Stimulated activated CD4-positive, alpha-beta T cell treated with anti-CD3 and anti-CD28 coated beads, TNF-alpha, amount 100 ng/mL, for 24 hours (primary cell): ENCODE measurements at places on chromosomes 1 and 21.

DNA sequence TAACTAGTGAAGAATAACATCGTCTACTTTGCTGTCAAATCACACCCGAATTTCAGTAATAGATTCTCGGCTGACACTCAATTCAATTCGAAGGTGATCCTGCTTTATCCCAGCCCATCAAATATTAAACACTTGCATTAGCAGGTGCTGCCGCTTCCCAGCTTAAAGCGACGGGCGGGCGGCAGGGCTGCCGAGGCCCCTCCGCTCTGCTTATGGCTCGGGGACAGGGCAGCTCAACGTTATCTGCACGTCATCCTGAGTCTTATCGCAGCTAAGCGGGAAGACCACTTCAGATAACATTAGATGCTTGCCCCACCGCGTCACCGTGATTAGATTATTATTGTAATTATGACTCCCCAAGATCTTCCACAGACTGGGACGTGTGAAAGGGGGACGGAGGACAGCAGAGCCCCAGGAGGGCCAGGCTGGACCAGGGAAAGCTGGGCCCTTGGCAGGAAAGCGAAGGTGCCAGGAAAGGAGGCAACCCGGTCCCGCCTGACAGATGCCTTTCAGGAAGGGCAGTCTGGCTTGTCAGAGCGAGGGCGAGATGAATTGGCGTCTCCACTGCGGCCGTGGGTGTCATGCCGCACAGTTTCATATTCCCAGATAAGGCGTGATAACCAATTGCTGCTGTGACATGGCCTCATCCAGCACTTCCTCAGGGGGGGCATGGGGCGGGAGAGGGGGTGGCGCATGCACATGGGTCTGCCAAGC, 37.0 kb downstream of the DMAP1 start:
- DNase-seq, result no peak

GRCh38 chr1:93471911-93472310, 24.0 kb downstream of the FNBP1L start:
- no peak for DNase-seq

DNA sequence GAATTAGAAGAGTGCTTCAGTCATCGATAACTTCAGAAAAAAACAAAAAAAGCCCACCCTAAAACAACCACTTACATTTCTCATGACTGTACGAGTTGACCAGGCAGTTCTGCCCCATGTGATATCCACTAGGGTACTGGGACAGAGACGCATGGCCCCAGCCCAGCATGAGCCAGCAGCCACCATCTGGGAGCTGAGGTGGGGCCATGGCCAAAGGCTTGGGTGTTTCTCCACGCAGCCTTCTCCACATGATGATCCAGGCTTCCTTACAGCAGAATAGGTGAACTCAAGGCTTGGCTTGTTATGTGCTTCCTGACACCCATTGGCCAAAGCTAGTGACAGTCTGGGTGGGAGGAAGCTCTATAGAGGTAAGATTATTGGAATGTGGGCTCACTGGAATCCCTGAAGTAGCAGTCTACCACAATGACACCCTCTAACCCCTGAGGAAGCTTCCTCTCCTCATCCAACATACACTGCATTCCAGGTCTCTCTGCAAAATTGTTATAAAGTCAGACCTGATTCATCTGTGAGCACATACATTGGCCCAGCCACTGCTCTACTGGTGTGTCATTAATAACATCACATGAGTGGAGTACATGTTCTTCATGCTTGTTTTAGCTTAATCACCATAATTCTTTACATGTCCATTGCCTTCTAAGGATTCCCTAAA, 66.3 kb upstream of the NTPCR start:
- DNase-seq, result no peak

DNA sequence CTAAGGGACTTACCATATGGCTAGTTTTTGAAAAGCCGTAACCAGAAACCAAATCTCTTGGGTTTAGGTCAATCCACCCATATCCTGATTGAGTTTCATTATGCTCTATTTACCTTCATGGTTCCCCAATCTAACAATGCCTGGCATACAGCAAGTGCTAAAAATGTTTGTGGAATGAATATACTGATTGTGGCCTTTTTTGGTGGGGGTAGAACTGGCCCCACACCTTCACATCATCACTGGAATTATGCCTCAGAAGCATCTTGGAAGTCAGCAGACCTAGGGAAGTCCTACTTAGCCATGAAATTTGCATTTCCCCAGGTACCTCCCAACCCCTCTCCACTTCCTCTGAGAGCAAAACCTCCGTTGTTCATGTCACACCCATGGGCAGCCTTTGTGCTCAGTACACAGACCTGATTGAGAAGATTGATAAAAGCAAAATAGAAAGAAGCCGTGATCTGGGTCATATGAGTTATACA, 17.8 kb upstream of the SLAMF1 start:
- no peak for DNase-seq

- no peak for DNase-seq
Observed at GRCh38 chr1:97053268-97053667, 331.7 kb downstream of the PTBP2 start.

DNA sequence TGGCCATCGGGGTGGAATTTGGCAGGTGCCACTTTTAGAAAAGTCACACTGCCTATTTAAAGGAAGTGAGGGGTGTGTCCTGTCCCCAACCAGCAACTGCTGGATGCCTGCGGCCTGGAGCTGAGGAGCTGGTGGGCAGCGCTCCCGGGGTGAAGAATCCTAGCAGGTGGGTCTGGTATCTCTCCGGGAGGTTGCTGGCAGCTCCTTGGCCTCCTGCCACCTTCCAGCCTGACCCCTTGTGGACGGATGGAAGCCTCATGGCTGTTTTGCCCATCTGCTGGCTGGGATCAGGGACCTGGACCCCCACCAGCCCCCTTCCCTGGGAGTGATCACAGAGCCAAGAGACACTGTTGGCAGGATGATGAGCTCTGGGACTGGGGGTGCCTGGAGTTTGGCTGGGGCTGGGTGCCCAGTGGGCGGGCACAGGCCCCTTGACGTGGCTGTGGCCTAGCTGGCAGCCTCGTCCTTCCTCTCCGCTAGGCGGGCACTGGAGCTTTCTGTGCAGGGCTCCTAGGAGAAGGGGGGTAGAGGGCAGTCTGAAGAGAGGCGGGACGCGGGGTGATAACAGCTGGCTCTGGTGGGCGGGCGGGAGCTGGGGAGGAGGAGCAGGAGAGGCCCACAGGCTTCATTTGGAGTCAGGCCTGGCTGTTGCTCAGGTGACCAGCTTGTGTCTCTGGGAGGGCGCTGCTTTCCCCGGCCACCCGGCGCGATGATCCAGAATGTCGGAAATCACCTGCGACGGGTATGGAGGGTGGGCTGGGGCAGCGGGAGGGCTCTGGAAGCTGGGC, at the start of gene ACOT11:
ACOT11 (plus strand) TSS at position 628 of the 788 bp plus-strand sequence; CDS start at position 710, 82 bp downstream.
- no peak for DNase-seq
